ENCODE measurements at places on chromosomes 6 and 20. TPM values are rescaled to one million over a fixed set of nuclear protein-coding genes. Genes with fewer than 3 reads are reported as not detected.

DNA sequence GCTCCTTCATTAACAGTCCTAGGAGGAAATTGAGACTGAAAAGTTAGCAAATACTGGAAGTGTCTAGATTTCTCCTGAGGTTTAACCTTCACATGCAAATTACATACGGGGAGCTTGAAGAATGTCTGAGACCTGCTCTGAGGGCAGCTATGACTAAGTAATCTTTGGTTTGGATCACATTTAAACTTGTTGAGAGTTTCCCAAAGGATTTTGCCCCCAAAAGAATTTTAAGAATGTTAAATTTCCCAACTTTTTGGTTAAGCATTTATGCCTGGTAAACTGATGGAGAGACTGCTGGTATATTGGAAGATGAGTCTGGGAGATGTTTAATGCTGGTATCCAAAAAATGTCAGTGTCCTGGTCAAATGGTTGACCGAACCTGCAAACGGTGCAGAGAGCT lies 97.0 kb downstream of the RREB1 start:
- DNase-seq, result no peak

GRCh38 chr6:125942672-125943527 lies 13.7 kb upstream of the HINT3 start:
- no peak for DNase-seq

DNA sequence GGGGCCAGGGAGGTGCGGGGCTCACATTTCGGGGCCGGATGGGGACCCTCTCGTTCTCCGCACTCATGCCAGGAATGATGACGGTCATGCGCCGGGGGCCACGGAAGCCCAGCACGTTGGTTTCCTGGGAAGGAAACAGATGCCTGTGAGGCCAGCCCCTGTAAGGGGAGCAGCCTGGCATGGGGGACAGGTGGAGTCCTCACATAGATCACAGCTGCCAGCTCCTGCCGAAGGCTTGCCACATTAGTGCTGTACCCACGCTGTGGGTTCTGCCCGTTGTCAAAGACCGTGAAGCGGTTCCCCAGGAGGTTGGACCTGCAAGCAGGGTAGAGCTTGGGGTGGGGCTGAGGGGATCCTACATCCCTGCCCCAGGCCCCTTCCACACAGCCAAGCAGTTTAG lies 6.7 kb upstream of the TEAD3 start:
- DNase-seq, result no peak

DNA sequence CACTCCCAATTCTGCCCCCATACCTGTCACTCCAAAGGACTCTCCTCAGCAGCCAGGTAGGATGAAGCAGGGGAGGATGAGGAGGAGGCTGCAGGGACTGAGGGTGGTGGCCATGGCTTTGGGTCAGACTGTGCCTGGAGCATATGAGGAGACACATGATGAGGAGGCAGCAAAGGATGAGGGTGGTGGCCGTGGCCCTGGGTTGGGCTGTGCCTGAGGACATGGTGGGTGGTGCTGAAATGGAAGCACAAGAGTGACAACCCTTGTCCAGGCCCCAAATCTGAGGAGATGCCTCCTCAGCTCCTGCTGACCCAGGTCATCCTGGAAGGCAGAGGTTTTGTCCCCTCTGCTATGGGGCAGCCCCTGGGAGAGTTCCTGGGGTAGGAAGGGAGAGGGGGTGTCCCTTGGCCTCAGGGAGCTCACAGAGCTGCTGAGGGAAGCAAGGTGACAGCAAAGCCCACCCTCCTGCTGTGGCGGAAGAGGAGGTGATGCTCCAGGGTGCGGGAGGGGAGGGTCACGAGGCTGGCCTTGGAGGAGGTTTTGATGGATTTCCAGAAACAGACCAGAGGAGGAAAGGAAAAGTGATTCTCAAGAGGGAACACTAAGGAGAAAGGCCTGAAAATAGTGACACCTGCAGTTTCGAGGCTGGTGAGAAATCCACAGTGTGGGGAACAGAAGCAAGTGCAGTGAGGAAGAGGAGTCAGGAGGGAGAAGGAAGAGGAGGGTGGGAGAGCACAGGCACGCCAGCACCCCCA lies 4.6 kb downstream of the RAET1G start:
- no peak for DNase-seq

- DNase-seq, result no peak
Measured at GRCh38 chr20:14860410-14860814, 523.0 kb upstream of the FLRT3 start.

The LRRC73 gene
- total RNA-seq, result 0.34 TPM

DNA sequence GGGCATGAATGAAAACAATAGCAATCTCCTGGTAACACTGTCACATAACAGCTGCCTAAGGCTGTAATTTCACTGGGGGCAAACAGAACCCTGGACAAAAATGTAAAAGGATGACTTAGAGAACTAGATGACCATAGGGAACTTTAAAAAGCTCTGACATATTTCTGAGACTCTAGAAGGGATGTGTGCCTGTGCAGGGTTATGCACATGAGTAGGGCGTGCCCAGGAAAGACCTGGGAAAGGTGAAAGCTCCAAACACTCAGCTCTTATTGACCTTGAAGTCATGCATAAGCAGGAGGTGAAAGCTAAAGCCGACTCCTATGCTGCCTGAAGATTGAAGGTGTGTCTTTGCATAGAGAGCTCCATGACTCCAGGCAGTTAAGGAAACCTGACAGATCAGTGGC lies 118.4 kb upstream of the BTBD3 start:
- no peak for DNase-seq

The KPNA5 gene
- 25.0 TPM for total RNA-seq

The BCAS4 gene
- total RNA-seq, result 46.7 TPM

GRCh38 chr6:33622456-33623431 lies 1.6 kb downstream of the ITPR3 start:
- DNase-seq, result no peak

- DNase-seq, result no peak
Measured at GRCh38 chr6:159008656-159009288, 8.8 kb upstream of the RSPH3 start.

DNA sequence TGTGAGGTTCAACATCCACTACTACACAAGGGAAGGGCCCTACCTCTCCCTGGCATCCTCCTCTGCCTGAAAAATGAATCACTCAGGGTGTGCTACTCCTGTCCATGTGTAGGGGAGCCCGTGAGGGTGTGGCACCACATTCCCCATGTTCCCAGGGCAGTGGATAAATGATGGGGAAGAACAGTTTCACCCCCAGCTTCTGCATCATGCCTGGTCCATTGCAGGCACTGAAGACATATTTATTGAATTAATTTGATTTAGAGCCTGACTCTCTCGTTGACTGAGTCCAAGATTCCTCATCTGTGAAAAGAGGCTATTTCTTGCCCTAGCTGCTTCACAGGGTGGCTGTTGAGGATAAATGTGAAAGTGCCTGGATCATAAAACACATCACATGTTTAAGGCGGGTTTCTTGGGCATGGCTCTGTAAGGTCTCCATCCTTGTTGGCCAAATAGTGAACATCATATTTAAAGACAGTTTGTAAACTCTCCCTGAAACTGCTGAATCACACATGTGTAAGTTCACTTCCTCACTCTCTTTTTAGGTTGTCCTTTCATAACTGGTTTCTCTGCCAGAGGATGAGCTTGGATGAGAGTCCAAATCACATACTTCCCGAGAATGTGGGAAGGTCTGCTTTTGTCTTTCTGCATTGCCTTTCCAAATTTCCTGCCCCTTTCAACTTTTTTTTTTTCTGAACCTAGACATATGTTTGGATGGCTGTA lies 79.7 kb upstream of the FYN start:
- no peak for DNase-seq

DNA sequence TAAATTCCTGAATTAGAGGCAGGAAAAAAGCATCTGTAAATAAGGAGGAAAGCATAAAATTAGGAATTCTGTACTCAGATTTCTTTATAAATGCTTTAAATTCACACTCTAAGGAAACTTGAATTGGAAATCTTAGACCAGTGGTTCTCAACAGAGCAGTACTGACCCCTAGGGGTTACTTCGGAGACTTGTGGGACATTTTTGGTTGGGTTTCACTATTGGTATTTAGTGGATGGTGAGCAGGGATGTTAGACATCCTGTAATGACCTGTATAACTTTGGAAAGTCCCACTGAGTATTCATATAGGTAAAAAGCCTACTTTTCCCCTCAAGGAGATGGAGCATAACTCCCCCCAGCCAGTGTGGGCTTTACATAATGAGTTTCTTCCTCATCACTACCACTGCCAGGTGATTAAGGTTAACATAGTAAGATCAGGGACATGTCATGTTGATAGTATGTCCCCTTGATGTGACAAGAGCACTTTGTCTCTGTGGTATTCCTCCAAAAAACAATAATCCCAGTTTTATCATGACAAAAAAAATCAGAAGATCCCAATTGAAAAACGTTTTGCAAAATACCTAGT lies 31.0 kb downstream of the GLO1 start:
- DNase-seq, result no peak

The RIMS1 gene
- not detected for total RNA-seq

DNA sequence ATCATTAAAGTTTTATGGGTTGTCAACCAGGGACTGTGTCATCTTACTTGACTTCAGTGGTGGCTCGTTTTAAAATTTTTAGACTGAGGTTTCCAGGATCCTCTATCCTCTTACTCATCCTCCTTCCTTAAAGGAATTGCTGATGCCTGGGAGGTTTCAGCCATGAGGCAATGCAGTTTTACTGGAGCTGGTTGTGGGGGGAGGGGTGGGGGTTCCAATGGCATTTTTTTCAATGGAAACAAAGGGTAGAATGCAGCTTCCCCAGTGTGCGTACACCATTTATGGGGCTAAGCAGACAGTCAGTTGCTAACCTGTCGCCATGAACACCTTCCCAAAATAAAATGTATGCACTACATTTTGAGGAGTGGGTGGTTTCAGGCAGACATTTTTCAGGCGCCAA lies 88.0 kb downstream of the METTL24 start:
- no peak for DNase-seq

The ZBTB46 gene
- total RNA-seq, result 0.46 TPM

DNA sequence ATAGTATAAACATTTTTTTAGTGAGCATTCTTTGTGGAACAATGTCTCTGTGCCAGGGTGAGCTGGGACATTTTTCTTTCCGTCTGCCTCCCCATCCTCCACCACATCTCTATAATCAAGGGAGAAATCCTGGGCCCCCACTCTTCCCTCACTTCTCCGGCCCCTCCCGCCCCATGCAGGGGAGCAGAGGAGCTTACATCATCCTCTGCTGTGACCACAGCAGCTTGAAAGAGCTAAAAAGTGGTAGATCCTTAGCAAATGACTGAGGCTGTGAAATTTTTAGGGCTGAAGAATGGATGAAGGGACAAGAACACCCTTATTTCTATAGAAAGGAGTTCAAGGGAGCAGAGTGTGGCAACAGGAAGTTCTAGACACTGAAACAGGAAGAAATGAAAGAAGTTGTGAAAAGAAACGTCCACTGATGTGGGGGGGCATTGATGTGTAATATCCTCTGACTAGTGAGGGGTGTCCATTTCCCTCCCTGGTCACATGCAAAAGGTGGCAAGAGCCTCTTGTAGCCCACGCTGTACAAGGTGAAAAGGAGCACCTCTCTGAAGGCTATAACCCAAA lies 380.3 kb upstream of the JARID2 start:
- DNase-seq, result no peak

Data from activated B cell treated with CpG ODN at 0.5 μM for 24 hours (primary cell).